Smooth muscle cell of the coronary artery (primary cell): ENCODE measurements at places on chromosomes 12 and 14. TPM values are rescaled to one million over a fixed set of nuclear protein-coding genes. Genes with fewer than 3 reads are reported as not detected.

GPR68 gene
- 7.1 and 15.6 TPM in 2 replicates for total RNA-seq

PAWR gene
- 14.3 and 98.7 TPM in 2 replicates for total RNA-seq

APAF1 gene
- total RNA-seq = 11.5 and 23.2 TPM in 2 replicates

AMHR2 gene
- total RNA-seq = not detected in 2 replicates

CARMIL3 gene
- 0.08 TPM in 1 of 2 replicates, not detected in the other for total RNA-seq

OR10AD1 gene
- not detected in 2 replicates for total RNA-seq

DNAJC22 gene
- under 0.01 and 5.9 TPM in 2 replicates for total RNA-seq

PLEKHD1 gene
- total RNA-seq = not detected in 2 replicates

NTS gene
- not detected in 2 replicates for total RNA-seq

CHD8 gene
- total RNA-seq = 41.4 and 44.1 TPM in 2 replicates

SPX gene
- 0.23 TPM in 1 of 2 replicates, not detected in the other for total RNA-seq

ETFRF1 gene
- total RNA-seq = 6.2 and 12.5 TPM in 2 replicates

PTCSC3 gene
- not detected in 2 replicates for total RNA-seq

KCNK13 gene
- 0.08 TPM in 1 of 2 replicates, not detected in the other for total RNA-seq

TRIM9 gene
- total RNA-seq = 0.08 and 0.59 TPM in 2 replicates

PZP gene
- not detected in 2 replicates for total RNA-seq

TRMT5 gene
- total RNA-seq = 9.0 and 10.9 TPM in 2 replicates

MGST1 gene
- 11.5 and 53.8 TPM in 2 replicates for total RNA-seq

B3GNT4 gene
- total RNA-seq = 0.08 TPM in 1 of 2 replicates, not detected in the other

KLRB1 gene
- not detected in 2 replicates for total RNA-seq

FAM186B gene
- 0.12 and 0.23 TPM in 2 replicates for total RNA-seq

NEK9 gene
- 56.6 and 63.5 TPM in 2 replicates for total RNA-seq

BMP4 gene
- total RNA-seq = 5.0 and 16.8 TPM in 2 replicates

LMO3 gene
- 0.30 and 0.70 TPM in 2 replicates for total RNA-seq

ITPR2 gene
- 9.1 and 33.3 TPM in 2 replicates for total RNA-seq

CCDC177 gene
- total RNA-seq = under 0.01 TPM in 1 of 2 replicates, not detected in the other

CD163 gene
- total RNA-seq = not detected in 2 replicates

GDF11 gene
- 2.7 and 3.3 TPM in 2 replicates for total RNA-seq
